Stimulated activated CD8-positive, alpha-beta memory T cell treated with anti-CD3 and anti-CD28 coated beads, Interleukin-7, amount 100 ng/mL, for 1 hour (primary cell): ENCODE measurements at places on chromosomes 5 and 9.

GRCh38 chr5:180718810-180719453, 20.9 kb downstream of the OR2Y1 start:
- peak; percentile 5 for DNase-seq

- DNase-seq, result no peak
Measured at GRCh38 chr5:106921567-106921966, 749.2 kb downstream of the EFNA5 start.

GRCh38 chr5:1876660-1877064, 6.1 kb downstream of the IRX4 start:
- DNase-seq, result no peak

GRCh38 chr5:14155075-14155474, 11.9 kb downstream of the TRIO start:
- DNase-seq, result no peak

- no peak for DNase-seq
Measured at GRCh38 chr5:32933692-32934091, 222.6 kb downstream of the NPR3 start.

DNA sequence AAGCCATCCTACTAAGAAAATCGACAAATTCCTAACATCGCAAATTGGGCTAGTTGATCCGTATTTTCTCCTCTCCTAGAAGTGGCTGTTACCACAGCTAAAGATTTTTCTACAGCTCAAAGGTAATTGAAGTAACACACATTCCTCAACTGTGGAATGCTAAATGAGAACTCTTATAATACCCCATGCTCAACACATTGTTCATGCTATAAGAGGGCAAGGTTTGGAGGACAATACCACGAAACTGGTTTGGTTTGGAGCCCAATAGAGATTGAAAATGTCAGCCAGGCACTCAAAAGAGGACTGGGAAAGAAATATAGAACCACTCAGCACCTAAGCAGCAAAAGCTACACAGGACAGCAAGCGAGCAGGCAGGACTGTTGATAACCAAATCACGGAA, 10.1 kb downstream of the TXN start:
- DNase-seq, result no peak

- DNase-seq, result no peak
Measured at GRCh38 chr5:55597014-55597981, 62.5 kb upstream of the PLPP1 start.

DNA sequence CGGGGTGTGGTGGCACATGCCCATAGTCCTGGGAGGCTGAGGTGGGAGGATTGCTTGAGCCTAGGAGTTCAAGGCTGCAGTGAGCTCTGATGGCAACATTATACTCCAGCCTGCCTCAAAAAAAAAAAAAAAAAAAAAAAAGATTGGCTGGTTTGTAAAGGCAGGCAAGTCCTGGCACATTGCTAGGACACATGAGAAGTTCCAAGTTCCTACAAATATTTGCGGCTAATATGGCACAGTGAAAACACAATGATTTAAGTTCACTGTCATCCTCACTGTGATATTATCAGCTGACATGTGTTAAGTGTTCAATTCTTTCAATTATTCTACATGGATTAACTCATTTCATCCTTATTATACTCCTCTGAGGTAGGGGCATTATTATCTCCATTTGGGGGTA, 20.1 kb downstream of the TMEM268 start:
- DNase-seq, result no peak

GRCh38 chr5:76971511-76971910, 18.7 kb downstream of the CRHBP start:
- DNase-seq, result no peak

- DNase-seq, result no peak
Measured at GRCh38 chr5:26388976-26389375, 649.4 kb downstream of the CDH9 start.

DNA sequence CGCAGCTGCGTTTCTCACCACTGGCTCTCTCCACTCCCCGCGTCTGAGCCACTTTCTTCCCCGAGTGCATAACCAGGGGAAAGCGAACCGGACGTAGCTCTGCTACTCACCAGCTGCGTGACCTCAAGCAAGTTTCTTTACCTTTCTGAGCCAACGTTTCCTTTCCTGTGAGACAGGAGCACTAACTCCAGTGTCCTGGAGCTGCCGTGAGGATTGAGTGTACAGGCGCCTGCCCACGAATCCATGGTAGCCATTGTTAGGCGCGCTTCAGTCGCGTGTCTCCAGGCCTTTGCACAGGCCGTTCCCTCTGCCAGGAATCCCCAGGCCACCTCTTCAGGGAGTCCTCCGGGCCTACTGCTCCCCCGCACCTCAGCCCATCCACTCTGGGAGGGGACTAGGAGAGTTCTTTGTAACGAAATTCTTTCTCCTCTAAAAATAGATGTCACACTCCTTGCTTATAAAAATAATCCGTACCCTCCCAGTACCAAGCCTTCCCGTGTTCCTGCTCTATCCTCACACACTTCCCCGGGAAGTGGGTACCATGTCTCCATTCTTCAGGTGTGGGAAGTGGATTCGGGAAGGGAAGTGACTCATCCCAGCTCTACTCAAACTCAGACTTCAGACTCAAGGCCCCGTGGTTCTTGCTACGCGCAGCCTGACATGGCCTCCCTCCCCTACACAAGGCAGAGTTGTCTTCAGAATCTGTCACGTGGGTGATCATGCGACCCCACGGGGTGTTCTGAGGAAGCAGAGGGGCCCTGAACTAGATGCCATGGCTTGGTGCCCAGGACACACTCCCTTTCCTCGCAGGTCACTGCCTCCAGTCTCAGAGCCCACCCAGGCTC, 16.1 kb upstream of the CRB2 start:
- DNase-seq, result no peak

GRCh38 chr5:14675865-14676300, 11.4 kb downstream of the OTULIN start:
- DNase-seq, result no peak

GRCh38 chr9:99019510-99020331, 76.0 kb downstream of the COL15A1 start:
- no peak for DNase-seq

- DNase-seq, result no peak
Measured at GRCh38 chr5:89374144-89374784, 491.3 kb upstream of the MEF2C start.

- no peak for DNase-seq
Measured at GRCh38 chr9:10251490-10251889, 361.3 kb downstream of the PTPRD start.

GRCh38 chr9:96383165-96383942, at the start of gene SLC35D2:
Gene SLC35D2, minus strand, starts transcription at chr9:96383711. Its CDS starts 77 bp downstream, at chr9:96383634.
- no peak for DNase-seq

- DNase-seq, result no peak
Measured at GRCh38 chr9:6761306-6761705, 3.5 kb downstream of the KDM4C start.

GRCh38 chr5:14908172-14908571, 36.6 kb upstream of the ANKH start:
- no peak for DNase-seq

DNA sequence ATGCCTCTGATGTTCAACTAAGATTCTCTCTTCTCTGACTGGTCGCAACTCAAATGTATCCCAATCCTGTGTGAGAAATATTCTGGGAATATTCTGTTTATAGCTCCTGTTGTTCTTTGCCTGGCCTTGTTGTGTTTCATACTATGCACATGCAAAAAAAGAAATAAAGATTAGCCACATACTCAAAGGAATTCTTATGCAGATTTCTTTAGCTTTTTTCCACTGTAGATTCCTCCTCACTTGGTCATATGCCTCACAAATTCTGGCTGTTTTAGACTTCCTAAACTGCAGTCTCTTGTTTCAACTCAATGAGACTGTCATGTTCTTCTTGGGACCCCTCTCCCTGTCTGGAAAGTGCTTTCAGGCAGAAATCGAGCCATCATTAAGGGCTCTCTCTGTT, 217.5 kb upstream of the SH3GL2 start:
- no peak for DNase-seq

GRCh38 chr5:14054965-14055963, 87.9 kb upstream of the TRIO start:
- DNase-seq, result no peak

- DNase-seq, result no peak
Measured at GRCh38 chr5:127429928-127430327, 87.5 kb upstream of the PRRC1 start.

GRCh38 chr9:108052431-108053080, 563.0 kb upstream of the KLF4 start:
- DNase-seq, result no peak

DNA sequence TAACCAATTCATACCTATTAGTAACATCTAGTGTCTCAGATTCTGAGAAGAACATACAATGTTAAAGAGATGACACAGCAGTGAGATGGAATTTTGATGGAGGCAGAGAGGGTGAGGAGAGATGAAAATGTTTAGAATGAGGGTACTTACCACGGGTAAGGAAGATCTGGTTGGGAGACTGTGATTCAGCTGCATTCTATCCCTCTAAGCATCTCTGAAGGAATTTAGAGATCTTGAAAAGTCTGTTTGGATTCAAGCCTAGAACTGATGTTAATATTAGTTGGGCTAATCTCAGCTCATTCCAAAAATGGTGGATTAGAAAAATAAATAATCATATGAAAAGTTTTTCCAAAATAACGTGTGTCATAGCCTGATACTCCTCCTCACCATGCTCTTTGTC, 191.5 kb upstream of the CLINT1 start:
- no peak for DNase-seq

- DNase-seq, result no peak
Measured at GRCh38 chr5:90020575-90021538, 388.7 kb downstream of the CETN3 start.

DNA sequence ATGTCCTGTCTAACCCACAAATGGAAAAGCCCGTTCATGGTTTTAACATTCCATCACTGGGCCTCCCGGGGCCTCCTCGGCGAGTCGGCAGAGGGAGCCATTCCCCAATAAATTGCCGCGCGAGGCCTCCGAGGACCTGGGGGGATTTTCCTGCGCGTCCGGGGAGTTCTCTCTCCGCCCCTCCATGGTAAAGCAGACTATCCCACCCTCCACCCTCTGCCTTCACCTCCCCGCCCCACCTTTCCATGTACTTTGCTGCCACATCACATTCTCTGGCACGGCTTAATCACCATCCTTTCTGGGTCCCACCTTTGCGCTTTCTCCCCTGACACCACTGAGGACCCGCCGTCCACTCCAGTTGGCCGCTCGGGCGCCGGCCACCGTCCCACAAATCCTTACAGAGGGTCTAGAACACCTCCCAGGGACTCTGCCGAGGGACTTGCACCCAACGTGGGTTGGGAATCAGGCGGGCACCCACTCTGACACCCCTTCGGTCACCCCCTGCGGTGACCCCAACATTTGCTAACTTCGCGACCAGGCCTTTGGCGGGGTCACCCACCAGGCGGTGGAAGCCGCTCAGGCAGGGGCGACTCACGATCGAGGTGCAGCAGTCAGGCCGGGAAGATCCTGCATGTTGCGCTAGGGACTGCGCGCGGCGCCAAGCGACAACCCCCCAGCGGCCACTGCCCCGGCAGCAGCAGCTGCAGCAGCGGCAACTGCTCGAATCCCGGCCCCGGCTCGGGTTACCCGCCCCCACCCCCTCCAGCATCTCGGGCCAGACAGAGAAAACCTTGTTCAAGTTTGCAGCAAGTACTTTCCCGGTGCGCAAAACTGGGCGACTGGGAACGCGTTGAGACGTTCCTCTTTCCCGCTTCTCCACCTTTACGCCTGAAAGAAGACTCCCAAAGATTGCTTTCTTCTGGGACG, at the start of gene MEGF10:
Gene MEGF10 (plus strand): TSS at position 778 of the 927 bp plus-strand sequence. CDS start 40,513 bp downstream, outside the sequence.
- no peak for DNase-seq

- DNase-seq, result no peak
Measured at GRCh38 chr5:98111686-98112085, 661.8 kb upstream of the RGMB start.

DNA sequence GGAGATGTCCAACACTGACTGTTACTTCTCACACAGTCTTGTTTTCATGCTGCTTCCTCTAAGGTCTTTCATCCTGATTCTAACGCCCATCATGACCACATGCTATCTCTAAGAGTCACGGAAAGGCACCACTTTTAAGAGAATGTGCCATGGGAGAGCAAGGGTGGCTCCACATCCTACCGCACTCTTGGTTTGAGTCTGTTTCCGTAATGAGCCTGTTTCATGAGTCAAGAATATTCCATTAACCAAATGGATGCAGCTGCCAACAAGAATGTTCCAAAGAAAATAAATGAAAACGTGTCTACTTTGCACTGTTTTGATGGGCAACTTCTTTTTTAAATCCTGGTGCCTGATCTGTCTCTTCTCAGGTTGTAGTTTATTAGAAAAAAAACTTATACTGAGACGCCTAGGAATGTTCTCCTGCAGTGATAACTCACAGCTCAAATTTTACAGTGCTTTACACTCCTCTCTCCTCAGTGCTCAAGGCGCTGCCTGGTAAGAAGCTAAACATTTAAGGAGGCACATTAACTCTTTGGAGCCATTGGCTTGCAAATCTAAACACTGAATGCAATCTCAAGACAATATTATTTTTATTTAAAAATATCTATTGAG, 124.3 kb downstream of the FGF1 start:
- DNase-seq, result no peak

GRCh38 chr5:128135286-128135685, 51.7 kb downstream of the SLC12A2 start:
- no peak for DNase-seq

DNA sequence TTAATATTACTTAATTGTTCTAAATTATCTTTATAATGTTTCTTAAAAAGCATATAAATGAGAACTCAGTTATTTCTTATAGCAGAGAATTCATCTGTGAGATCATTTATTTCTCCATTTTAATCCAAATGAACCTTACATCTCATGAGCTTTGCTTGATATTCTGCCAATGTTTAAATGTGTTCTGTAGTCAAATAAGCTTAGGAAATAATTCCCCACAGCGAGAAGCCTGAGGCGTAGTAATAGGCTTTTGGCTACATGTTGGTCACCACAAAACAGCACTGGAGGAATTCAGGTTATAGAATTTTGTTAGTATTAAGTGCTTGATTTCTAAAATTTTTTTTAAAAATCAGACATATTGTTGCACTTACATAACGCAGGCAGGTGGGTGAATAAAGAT, 585.3 kb upstream of the RORB start:
- no peak for DNase-seq

- DNase-seq, result no peak
Measured at GRCh38 chr5:93620487-93621326, 37.7 kb downstream of the NR2F1 start.

DNA sequence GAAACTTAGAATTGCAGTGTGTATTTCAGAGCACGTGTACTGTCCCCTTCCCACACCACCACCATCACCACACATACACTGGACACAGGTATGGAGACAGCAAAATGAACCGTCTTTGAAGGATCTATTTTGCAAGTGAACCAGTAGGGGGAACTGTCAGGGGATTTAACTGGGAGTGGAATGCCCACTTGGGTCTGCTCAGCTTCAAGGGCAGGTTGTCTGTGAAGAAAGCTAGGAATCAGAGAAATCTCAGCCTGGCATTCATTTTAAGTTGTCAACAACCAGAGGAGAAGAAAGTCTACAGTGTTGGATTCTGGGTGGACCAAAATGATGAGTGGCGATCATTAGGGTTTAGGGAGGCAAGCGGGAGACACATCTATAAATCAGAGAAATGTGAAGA, 147.0 kb downstream of the DCP2 start:
- DNase-seq, result no peak

DNA sequence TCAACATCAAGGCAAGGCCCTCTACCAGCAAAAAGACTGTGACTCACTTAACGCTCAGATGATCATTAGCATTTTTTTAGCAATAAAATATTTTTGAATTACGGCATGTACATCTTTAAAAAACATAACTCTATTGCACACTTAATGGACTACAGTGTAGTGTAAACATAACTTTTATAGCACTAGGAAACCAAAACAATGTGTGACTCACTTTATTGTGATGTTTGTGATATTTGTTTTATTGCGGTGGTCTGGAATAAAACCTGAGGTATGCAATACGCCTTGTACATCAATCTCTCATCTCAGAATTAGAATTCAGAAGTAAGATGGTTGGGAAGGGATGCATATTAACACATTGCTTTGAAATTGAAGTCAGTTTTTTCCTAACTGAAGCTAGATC, 106.9 kb upstream of the PTCH1 start:
- no peak for DNase-seq
